ENCODE measurements at places on chromosomes 5 and 9.

DNA sequence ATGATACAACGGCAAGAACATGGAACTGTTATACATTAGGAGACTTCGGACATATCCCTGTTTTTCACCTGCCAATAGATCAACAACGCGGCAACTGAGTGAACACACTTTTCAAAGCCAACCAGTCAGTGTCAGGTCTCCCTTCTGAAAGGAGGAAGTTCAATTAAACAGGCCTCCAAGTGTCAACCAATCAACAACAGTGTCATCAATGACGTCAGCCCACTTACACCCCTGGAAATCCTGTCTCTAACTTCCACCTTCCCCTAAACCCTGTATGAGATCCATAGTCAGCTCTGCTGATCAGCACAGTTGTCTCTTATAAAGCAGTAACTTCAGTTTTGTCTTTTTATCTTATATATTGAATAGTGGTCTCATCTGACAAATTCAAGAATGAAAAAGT is 36.6 kb downstream of the DMRT3 start:
- DNase-seq = no peak

DNA sequence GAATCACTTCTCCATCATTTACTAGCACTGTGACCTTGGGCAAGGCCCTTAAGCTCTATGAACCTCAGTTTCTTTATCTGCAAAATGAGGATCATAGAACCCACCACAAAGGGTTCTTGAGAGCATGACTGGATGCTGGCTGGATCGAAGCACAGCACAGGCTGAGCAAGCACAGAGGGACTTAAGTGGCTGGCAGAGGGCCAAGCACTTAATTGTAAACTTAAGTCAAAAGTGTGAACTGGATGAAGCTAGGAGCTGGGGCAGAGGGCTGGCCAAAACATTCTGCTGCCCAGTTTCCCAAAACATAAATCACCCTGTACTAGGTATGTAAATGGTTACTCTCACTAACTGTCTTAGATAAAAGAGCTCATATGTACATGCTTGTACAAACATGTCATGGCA is 112.3 kb upstream of the WWC1 start:
- DNase-seq = no peak

DNA sequence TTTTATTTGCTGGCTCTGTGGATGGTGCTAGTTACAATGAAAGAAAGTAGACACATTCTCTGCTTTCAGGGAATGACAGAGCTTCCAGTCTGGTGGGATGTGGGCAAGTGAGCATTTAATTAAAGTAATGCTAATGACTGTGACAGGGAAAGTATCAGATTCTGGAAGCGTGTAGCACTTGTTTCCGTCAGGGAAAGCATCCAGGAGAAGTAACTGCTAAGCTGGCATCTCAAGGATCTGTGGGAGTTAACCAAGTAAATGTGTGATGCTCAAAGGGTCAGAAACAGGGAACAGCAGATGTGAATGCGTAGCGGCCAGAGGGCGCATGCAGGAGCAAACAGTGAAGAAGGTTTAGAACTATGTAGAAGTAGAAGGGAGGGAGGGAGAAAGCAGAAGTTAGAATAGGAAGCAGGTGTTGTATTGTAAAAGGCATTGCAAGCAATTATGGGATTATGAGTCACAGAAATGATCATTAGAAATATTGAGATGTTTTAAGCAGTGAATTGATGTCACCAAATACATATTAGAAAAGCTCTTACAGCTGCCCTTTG is 12.2 kb downstream of the KLHL9 start:
- DNase-seq = no peak

GRCh38 chr5:97124335-97124734 is 18.1 kb downstream of the LIX1 start:
- DNase-seq = no peak

DNA sequence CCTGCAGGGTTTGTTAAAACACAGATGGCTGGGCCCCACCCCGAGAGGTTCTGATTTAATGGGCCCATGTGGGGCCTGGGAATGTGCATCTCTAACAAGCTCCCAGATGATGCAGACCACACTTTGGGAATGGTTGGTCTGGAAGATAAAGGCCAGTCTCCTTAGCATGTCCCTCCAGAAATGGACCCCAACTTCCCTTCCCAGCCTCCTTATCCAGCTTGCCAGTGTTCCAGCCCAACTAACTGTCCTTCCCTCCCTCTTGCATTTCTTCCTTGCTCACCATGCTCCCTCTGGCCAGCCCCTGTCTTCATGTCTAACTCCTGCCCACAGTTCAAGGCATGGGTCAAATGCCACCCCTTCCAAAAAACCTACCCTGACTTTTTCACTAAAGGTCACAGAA is 196.1 kb upstream of the TBC1D2 start:
- no peak for DNase-seq

All from activated CD4-positive, alpha-beta T cell treated with anti-CD3 and anti-CD28 coated beads, Interleukin-2, amount 50 U/mL, for 24 hours (primary cell).